Astrocyte of the cerebellum (primary cell): ENCODE measurements at places on chromosomes 7 and 10.

GRCh38 chr7:140447841-140448240 lies 31.5 kb downstream of the MKRN1 start:
- DNase-seq: no peak

GRCh38 chr7:33511778-33512177 lies 382.4 kb downstream of the BBS9 start:
- no peak for DNase-seq

GRCh38 chr7:155300641-155301452 lies 3.2 kb downstream of the INSIG1 start:
- DNase-seq: no peak

DNA sequence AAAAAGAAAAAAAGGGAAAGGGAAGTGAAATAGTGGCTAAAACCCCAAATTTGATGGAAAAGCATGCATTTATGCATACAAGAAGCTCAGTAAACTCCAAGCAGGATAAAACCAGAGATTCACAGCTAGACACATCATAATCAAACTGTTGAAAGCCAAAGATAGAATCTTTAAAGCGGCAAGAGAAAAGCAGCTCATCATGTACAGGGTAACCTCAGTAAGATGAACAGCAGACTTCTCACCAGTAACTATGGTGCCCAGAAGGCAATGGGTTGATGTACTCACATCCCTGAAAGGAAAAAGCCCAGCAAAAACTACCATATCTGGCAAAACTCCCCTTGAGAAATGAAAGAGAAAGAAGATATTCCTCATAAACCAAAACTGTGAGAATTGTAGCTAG lies 60.4 kb downstream of the TPST1 start:
- no peak for DNase-seq

- no peak for DNase-seq
Observed at GRCh38 chr7:22607180-22607579, 107.2 kb upstream of the STEAP1B start.

- no peak for DNase-seq
Observed at GRCh38 chr10:53135213-53135896, 362.8 kb upstream of the MBL2 start.

DNA sequence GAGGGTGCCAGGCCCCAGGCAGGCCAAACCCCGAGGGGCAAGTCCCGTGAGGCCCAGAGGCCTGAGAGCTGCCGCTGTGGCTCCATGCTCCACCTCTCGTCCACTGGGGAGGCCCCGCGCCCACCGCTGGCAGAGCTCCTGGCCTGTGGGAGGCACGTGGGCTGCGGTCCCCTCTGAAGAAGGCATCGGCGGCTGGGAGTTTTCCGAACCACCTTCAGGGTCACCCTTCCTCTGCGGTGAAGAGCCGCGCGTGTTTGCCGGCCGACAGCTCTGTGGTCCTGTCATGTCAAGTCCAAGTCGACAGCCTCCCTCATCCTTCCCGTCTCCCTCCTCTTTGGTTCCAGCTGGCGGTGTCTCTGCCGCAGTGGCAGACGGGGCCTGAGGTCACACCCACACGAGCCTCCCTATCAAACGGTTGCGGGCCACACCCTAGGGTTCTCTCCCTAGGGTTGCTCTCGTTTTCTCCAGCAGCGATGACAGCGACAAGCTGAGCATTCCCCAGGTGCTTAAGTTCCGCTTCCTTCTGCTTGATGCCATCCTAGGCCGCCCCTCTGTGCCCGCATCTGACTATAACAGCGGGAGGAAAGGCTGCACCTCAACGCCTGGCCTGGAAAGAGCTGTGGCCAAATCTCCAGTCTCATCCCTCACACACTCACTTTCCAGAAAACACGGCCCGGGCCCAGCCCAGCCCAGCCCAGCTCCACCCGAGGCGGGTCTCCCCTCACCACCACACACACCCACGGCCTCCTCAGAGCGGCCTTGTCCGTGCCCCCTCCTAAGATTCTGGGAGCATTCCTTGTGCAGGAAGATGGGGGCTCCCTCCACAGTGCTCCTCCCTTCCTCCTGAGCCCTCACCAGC lies 185.0 kb downstream of the ELFN1 start:
- DNase-seq: no peak
